ENCODE measurements at places on chromosomes 16 and 17.

DNA sequence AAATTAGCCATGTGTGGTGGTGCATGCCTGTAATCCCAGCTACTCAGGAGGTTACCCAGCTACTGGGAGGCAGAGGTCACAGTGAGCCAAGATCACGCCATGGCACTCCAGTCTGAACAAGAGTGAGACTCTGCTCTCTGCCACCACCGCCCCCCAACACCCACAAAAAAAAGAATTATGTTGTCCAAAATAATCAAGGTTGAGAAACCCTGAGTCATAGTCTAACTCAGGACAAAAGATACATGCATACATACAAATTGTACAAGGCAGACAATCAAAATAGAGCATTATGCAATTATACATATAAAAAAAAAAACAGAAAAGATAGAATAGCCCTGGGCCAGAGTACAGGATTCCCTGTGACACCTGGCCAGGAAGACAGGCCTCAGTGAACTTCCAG, 6.6 kb upstream of the KPNB1 start:
- no peak for DNase-seq

DNA sequence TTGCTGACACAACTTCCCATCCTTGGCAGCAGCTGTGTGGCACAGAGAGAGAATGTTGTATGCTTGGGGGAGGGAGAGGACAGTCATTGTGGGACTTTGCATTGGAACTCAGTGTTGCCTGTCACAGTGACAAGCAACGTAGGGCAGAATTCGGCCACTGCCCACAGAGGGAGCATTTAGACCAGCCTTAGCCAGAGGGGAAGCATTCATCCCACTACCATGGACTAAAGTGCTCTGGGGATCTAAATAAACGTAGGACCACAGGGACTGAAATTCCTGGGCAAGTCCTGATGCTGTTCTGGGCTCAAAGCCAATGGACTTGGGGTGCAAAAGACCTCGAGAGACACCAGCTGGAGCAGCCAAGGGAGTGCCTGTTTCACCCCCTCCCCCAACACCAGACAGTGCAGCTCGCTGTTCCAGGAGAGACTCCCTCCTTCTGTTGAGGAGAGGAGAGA, 44.9 kb downstream of the ABCA8 start:
- DNase-seq, result no peak

- peak; percentile 74 for DNase-seq
Measured at GRCh38 chr17:13601776-13602551, at the start of gene HS3ST3A1. Gene HS3ST3A1 (minus strand): TSS chr17:13601929. CDS start chr17:13601129, 800 bp downstream.

GRCh38 chr17:68422821-68423220, 34.5 kb downstream of the WIPI1 start:
- DNase-seq, result no peak

- peak; percentile 96 for DNase-seq
Measured at GRCh38 chr16:30005341-30006094, 5.3 kb downstream of the DOC2A start.

- DNase-seq, result no peak
Measured at GRCh38 chr17:78315355-78316114, 44.3 kb downstream of the SOCS3 start.

- DNase-seq, result peak; percentile 49
Measured at GRCh38 chr16:23104032-23104955, 45.0 kb downstream of the USP31 start.

Measured in HuH-7 (cell line).